ENCODE measurements at places on chromosomes 2 and 18. TPM values are rescaled to one million over a fixed set of nuclear protein-coding genes. Genes with fewer than 3 reads are reported as not detected.

Gene SP140
- total RNA-seq: not detected

GRCh38 chr18:75246721-75247610 is 36.4 kb downstream of the TSHZ1 start:
- DNase-seq: no peak

DNA sequence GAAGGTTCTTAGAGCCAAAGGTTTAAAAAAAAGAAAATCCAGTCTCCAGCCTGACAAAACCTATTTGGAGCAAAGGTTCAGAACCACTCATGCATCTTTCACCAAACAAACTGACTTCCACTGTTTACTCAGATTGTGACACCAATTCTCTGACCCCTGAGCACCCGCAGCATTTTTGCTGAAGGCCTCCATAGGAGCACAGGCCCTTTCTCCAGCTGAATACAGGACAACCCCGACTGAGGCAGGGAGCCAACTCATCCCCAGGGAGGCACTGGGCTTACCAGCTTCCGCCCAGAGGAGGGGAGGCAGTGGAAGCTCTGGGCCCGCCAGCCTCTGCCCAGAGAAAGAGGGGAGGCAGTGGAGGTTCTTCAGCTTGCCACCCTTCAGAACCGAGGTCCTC is 51.0 kb upstream of the CNGA3 start:
- DNase-seq: no peak

GRCh38 chr2:63740943-63741342 is 100.8 kb upstream of the UGP2 start:
- no peak for DNase-seq

- no peak for DNase-seq
Observed at GRCh38 chr2:170587922-170588321, 127.2 kb upstream of the SP5 start.

DNA sequence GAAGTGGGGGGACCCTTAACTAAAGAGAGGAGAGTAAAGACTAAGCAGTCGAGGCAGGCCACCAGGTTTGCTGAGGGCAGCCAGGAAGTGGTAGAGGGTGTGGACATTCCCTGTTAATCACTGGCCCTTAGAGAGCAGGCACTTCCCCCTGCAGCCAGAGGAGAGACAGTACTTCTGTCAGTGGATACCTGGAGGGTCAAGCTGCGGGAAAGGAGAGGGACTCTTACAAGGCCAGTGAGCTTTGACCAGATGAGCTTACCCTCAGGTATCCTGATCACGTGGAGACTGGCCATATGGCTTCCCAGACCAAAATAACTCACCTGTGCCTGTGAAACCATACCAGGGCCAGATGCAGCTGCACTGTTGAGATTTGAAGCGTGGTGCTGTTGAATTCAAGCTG is 28.6 kb downstream of the ITGA6 start:
- DNase-seq: no peak

GRCh38 chr2:64952096-64952495 is 37.1 kb upstream of the SLC1A4 start:
- DNase-seq: no peak

DNA sequence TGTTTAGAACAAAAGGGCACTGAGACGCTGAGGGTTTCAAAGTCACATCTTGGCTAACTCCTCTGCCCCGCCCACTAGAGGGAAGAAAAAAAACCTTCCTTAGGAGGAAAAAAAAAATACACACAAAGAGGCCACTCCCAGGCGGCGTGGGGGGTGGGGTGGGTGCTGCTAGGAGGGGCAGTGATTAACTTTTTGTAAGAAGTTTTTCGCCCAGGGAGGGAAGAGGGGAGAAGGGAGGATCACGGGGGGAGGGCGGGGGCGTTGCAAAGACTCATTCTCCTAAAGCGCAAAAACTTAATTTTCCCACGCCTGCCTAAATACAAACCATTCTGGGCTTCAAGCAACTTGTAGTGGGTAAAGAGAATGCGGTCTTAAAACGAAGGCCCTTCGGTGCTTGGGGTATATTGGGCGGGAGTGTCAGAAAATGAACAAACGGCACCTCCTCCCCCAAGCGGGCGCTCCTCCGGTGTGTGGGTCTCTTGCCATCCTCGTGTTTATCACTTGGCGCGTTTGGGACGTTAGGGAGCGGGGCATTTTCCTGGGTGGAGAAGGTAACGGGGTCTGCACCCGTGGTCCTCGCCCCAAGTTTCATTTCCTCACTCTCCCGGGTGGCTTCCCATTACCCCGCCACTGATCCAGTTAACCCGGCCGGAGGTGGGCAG is 1.7 kb downstream of the CXCR4 start:
- peak; percentile 41 for DNase-seq

Gene CAPN10
- 57.7 TPM for total RNA-seq

Gene AQP12A
- not detected for total RNA-seq

Gene RBM43
- total RNA-seq: 8.1 TPM

DNA sequence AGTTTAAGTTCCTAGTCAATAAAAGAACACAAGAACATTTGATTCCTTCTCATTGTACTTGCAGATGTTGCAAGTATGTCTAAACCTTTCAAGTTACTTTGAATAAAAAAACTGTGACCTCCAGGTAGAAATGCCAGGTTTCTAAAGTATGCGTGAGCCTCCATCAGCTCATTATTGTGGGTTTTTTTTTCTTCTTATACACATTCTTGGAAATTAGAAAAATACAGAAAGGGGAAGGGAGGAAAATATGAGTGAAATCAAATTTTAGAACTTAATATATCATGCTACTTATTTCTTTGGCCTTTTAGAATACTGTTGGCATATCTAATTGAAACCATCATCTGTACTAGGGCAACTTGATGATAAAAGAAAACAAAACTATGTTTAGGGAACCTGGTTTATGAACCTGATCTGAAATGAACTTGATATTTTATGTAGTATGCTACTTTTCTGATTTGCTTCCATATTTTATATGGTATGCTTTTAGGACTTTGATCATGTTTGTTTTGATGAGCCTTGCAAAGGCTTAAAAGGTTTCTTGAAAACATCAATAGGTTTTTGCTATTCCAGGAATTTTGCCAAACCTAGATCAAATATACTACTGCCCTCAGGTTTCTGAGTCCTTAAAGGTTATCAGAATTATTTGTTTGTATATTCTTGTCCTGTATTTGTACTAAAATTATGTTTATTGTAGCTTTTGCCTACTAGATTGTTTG is 130.7 kb upstream of the MAP3K20 start:
- no peak for DNase-seq

GRCh38 chr2:240835528-240835927 is 15.5 kb upstream of the KIF1A start:
- no peak for DNase-seq

DNA sequence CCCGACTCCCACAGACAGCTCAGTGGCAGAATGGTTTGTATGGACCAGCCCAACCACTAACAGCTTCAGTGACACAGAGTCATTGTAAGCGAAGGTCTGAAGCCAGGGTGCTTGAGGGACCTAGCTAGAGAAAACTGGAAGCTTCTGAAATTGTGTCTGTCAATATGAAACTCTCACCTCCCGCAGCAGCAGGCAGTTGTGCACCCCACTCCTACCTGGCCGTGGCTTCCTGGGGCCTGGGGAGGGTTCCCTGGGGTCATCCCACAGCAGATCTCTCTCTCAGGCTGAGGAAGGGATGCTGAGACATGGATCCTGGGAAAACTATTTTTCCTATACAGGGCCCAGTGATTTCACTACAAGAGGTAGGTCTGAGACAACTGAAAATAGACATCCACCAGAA is 229.5 kb downstream of the TFCP2L1 start:
- DNase-seq: no peak

DNA sequence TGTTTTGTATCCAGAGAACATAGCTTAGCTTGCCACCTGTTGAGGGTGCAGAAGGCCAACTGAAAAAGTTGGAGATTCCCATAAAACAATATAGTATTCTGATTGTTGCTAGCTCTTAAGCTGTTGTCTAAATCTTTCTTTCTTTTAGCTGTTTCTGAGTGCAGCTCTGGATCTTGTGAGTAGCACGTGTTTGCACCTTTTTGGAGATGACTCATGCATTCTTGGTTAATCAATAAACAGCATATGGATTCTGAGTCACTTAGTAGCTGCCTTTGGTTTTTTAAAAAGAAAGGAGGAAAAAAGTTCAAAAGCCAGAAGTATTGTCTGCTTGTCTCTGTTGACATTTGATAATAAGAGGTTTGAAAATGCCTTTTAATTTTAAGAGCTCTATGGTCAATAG is 483.0 kb upstream of the FSIP2 start:
- no peak for DNase-seq

DNA sequence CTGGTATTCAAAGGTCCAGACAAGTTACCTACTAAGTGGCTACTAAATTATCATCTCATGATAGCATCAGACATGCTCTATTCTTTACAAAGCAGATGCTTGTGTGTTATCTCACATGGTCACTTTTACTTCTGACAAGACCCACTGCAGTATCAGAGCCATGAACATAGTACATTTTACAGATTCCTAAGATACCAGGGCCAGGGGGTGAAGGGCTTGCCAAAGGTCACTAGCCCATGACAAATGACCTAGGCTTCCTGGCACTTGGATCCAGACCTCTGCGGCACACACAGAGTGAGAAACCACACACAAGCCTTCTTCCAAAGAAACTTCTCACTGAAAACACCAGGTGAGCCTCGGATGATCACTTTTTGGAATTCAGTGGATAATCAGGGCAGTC is 446.8 kb downstream of the EIPR1 start:
- no peak for DNase-seq

Gene GALNT5
- 0.20 TPM for total RNA-seq

- no peak for DNase-seq
Observed at GRCh38 chr2:64426183-64426952, 27.6 kb upstream of the LGALSL start.

GRCh38 chr2:175234650-175235049 is 53.1 kb upstream of the ATP5MC3 start:
- DNase-seq: no peak

Gene UBR3
- 30.2 TPM for total RNA-seq

DNA sequence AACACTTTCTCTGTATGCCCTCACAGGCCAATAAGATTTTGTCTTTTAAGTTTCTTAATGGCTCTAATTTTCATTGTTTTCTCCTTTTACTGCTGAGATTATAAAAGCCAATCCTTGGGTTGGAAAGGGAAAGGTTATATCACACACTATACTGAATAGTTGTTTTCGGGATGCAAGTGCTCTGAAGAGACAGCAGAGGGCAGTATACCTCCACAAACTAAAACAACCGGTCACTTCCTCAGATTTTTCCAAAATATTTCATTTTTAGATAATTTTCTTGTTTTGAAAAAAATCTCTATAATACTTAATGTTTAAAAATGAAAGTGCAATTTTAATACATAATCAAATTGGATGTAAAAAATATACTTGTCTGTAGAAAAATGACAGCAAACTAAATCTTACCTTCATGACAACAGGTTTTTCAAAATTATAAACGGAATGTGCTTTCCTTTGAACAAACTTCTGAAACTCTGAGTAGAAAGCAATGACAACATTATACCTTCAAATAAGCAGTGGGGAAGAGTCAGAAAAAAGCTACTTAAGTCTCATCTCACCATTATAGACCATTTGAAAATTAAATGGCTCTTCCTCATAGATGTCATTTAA is 82.7 kb downstream of the ORC4 start:
- DNase-seq: no peak
